ENCODE measurements at places on chromosomes 6 and 20.

- DNase-seq: no peak
Observed at GRCh38 chr20:62507991-62508640, 32.3 kb upstream of the GATA5 start.

DNA sequence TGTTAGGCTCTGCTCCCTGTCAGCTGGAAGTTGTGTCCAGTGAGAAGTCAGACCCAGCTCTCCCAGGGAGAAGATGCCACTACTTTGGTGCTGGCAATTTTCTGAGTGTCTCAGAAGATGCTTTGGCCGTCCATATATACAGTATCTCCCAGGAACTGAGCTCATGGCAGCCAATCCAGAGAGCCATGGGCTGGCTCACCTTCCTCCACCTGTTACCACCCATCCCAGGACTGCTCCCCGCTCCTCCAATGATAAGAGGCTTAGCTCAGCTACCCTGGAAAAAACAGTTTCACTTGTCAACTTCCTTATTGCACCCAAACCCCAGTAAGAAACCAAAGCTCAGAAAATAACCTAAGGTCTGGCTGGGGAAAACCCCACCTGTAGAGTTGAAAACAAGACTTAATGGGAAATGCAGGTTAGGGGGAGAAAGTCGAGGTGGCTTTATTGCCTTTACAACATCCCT is at the start of gene BNIP5:
Gene BNIP5, minus strand, starts transcription at position 110 of the 463 bp plus-strand sequence. CDS start 6,198 bp downstream, outside the sequence.
- no peak for DNase-seq

GRCh38 chr20:36773107-36773596 is 411 bp downstream of the DSN1 start:
- no peak for DNase-seq

GRCh38 chr20:1422753-1423152 is 29.9 kb upstream of the FKBP1A start:
- no peak for DNase-seq

- DNase-seq: peak; percentile 80
Observed at GRCh38 chr6:127420556-127420955, 38.6 kb downstream of the KIAA0408 start.

DNA sequence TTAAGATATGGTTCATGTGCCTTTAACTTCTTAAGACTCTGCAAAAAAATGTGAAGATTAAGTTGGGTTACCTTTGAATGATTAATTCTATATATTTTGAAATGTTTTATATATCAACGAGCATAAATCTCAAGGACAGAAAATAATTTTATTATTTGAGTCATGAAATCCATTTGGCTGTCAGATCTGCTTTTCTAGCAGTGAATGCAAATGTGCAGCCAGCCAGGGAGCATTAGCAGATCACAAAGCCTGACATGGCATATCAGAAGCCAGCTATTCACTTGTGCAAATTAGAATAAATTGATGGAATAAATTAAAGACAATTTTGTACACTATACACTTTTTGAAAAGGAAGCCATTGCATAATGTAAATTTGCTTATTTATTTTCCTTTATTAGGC is 424.3 kb downstream of the ADGRB3 start:
- DNase-seq: no peak

DNA sequence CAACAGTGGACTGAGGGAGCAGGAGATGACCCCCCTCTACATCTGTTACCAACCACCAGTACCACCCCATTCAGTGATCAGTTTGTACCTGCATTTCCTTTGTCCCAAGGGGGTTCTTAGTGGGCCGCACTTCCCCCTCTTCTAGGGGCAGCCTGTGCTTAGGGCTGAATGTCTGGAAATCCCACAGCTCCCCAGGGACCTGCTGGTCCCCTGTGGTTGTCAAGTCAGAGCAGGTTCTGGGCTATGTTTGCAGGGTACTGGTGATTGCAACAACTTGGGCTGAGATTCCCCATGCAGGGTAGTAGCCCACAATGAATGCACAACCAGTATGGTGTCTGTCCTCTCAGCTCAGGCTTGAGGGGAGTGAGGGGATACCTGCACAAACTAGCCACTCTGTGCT is 39.7 kb upstream of the COL10A1 start:
- DNase-seq: peak; percentile 3

- DNase-seq: no peak
Observed at GRCh38 chr6:56372406-56372995, 125.1 kb upstream of the COL21A1 start.

DNA sequence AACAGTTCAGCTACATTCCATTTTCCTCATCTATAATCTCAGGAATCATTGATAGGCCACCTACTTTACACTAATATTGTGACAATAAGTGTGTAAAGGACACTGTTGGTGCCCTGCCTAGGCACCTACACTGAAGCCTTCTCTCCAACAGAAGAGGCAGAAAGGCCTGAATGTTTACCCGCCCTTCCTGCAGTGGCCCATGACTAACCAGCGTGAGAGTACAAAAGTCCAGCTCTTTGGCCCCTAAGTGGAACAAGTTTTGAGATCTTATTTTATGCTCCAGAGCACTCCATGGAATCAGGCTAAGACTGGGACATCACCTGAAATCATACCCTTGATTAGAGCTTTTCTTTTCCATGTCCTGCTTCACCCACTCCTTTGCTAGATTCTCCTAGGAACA is 359.7 kb downstream of the ARHGAP18 start:
- DNase-seq: no peak

GRCh38 chr20:61979701-61980635 is 85.7 kb downstream of the TAF4 start:
- DNase-seq: no peak

GRCh38 chr20:36385503-36385902 is 79.4 kb downstream of the DLGAP4 start:
- DNase-seq: no peak

DNA sequence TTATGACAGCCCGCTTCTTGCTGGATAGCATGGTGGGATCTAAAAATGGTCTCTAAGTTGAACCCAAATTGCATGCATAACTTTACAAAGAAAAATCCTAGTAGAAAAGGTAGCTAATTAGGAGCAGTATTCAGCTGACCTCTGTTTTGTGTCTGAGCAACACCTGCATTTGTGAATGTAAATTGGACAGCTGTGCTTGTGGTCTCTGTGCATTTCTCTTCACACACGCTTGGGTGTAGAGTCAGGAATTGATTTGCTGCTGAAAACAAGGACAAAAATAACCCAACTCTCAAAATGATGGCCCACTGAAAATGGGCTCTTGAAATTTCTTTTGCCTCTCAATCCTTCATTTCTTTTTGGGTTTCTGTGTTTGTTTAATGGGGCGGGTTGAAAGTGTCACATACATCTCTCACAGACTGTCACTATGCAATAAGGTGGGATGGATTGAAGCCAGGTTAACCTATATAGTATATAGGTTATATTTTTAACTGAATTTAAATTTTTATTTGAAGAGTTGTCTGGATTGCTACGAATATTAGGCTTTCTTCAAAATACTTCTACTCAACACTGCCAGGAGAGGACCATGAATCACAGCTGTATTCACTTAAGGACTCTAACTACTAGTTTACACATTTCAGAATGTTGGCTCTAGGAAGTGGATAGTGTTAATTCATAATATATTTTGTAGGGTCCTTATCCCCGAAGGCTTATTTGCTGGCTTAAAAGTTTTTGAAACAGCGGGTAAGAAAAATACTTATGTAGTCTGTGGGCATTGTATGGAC is 46.5 kb downstream of the SOBP start:
- peak; percentile 22 for DNase-seq

GRCh38 chr6:157528931-157529653 is 148.1 kb downstream of the ZDHHC14 start:
- no peak for DNase-seq
